GM19239 (cell line): ENCODE measurements at places on chromosomes 4 and X.

DNA sequence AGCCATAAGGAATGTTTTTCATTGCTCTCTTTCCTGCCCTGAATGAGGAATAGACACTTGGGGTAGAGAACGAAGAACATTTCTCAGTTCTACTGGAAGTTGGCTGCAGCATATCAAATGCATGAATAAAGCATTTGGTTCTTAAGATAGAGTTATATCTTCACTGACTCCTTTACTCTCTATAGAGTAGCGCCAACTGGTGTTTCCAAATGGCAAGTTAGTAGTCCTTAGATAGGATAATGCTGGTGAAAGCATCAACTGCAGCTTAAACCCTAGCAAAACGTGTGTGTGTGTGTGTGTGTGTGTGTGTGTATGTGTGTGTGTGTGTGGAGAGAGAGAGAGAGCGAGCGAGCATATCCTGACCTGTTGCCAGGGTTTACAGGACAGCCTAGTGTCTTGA is 62.2 kb upstream of the FRMPD4 start:
- no peak for DNase-seq

DNA sequence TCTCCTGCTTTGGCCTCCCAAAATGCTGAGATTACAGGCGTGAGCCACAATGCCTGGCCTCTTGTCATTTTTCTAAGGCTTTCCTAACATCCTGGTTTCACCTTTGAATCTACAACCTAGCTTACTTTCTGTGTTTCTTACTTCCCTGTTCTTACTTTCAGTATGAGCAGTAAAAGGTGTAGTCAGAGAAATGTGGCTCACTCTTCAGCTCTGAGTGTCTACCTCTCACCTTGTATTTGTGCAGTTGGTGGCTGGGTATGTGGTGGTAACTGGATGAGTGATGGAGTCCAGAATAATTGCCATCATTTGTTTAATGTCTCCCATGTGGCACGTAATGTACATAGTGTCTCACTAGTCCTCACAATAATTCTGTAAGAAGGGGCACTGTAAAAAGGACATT is 19.1 kb upstream of the CXCL11 start:
- DNase-seq, result peak; percentile 47

DNA sequence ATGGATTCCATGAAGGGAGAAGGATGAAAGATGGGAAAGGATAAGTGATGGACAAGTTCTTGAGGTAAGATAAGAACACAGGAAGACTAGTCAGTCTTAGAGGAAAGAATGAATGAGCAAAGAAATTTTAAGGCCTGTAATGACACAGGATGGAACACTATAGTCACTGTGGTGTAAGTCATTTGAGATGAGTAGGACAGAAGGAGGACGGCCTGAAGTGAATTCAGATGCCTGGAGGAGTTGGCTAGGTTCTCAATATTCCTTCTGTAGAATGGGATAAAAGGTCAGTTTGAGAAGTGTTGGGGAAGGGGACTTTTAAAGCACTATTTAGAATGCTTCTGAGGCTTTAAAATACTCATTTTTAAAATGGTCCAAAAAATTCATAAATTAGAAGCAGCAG is 3.9 kb downstream of the MSMO1 start:
- no peak for DNase-seq

DNA sequence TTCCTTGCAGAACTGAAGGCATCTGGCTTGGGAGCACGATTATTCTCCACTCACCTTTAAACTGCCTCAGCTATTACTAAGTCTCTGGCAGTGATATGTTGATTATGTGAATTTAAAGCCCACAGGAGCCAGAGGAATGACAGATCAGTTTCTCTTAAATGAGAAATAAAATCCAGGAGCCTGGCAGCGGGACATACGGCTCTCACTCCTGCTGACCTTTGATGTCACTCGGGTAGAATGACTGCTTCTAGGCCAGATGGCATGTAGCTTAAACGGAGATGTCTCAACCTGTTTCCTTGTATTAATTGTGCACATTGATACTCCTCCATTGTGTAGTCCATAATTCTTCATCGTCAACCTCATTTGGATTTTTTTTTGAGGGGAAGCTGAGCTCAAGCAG is 4.0 kb upstream of the CBLL2 start:
- no peak for DNase-seq

GRCh38 chr4:75107755-75108612 is 175.1 kb downstream of the PARM1 start:
- DNase-seq, result no peak

DNA sequence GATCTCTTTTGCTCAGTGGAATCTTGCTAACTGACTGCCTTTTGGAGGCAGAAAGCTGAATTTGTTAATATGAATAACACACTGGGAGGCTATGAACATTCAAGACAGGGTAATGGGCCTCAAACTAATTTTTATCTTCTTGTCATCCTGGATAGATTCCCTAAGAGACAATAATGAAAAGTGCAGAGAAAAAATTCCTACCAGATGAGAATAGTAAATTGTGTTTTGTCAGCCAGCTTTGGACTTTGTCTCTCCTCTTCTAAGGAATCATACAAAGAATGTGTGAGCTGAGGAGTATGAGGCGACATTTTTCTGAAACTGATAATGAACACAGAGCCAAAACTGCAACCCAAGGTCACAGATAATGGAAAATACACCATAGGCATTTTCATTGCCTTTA is 649.3 kb downstream of the IQCM start:
- DNase-seq, result no peak

GRCh38 chr4:188297873-188298272 is 158.6 kb downstream of the TRIML1 start:
- no peak for DNase-seq

- DNase-seq, result no peak
Observed at GRCh38 chr4:33060674-33061542, 2340.7 kb downstream of the PCDH7 start.

- DNase-seq, result no peak
Observed at GRCh38 chrX:78650906-78651437, 8.2 kb downstream of the RTL3 start.

DNA sequence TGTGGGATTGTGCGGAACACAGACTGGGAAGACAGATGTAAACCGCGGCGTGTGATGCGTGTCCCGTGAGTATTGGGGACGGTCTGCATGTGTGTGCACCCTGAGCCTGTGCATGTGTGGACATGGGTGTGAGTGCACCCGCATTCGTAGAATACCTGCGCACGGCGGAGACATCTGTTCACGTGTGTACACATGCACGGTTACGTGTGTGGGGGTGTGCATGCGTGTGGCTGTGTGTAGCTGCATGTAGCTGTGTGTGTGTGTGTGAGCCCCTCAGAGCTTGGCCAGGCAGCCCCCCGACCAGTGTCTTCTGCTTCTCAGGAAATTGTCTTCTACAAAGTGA is 19.6 kb downstream of the ATP5ME start:
- DNase-seq, result no peak

DNA sequence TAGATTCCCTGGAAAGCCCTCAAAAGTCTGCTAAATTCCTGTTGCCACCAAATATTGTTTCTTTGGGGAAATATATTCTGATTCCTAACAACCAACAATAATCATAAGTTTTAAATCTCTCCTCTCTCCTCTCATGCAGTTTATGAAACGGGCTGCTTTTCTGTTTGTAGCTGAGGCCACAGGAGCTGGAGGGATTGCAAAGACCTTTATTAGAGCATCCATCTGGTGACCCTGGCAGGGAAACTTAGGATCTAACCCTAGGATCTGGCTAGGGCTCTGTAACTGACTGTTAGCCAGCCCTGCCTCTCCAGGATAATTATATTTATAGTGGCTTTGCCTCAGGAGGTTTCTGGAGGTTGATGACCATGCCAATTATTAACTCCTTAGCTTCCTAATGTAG is 56.9 kb downstream of the SMAD1 start:
- no peak for DNase-seq

GRCh38 chrX:119501511-119502148 is 33.4 kb downstream of the SLC25A5 start:
- no peak for DNase-seq

DNA sequence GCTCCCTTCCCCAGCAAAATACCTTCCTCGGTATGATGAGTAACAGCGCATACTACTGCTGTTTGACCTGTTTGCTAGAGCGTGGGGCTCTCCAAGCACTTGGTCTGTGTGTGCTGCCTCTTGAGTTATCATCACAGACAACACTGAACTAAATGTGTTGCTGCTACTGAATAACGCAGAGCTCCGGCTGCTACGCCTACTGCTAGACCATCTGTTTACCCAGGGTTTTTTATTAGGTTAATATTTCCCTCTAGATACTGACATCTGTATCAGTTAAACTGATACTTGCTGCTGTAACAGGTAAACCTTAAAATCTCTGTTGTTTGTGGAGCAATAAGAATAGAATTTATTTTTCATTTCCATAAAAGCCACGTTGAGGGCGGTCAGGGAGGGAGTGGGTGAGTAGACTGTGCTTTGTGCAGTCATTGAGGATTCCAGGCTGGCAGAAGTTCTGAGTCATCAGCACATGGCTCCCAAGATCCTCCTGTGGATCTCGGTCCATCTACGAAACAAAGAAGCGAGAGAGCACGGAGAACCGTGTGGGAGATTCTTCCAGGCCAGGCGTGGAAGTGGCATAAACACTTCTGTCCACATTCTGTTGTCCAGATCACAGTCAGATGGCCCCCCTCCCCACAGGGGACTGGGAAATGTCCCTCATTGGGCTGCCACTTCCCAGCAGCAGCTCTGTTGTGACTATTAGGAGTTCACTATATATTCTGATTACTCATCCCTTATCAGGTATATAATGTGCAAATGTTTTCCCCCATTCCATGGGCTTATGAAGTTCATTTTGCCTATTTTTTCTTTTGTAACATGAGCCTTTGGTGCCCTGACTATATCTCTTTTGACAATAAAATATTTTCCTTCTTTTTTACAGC is 14.1 kb downstream of the GRK4 start:
- DNase-seq, result no peak

GRCh38 chr4:51842167-51842553 is 793 bp upstream of the DCUN1D4 start:
- no peak for DNase-seq

DNA sequence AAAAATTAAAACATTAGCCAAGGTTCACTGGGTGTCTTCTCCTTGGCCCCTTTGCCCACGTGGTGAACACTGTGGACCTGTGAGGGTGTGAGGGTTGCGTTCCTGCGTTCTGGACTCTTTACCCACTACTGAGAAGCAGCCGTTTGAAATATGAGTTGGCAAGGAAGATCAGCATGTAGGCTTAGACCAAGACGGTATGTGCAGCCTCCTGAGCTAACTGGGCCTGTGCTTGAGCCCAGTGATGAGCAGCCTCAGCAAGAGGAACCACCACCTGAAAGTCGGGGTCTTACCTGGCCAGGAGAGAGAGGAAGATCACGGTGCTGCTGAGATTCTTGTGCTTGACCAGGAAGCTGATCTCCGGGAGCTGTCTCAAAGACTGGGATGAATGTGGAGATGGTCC is 19.5 kb downstream of the RGS12 start:
- DNase-seq, result no peak

DNA sequence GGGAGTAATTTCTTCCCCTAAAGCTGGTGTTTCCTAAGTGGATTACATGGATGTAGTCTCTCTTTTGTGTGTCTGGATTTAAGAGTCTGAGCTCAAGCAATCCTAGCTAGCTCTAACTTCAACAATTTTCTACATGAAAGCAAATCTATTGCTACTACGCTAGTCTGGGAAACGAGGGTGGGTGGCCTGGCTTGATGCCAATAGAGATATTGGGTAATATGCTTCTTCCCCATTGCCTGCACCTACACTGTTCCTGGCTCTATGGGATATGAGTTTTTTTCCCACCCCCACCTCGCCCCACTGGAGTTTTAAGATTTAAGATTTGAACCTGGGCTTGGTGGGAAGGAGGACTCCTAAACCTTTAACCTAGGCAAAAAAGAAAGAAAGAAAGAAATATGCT is 158.8 kb downstream of the RBM46 start:
- no peak for DNase-seq

GRCh38 chrX:72276478-72276953 is 532 bp downstream of the RPS4X start:
- no peak for DNase-seq

- DNase-seq, result no peak
Observed at GRCh38 chrX:93660575-93660974, 12.8 kb downstream of the NAP1L3 start.

GRCh38 chrX:73850124-73851013 is 287.4 kb downstream of the CHIC1 start:
- no peak for DNase-seq

- DNase-seq, result no peak
Observed at GRCh38 chrX:714131-714530, 83.5 kb downstream of the SHOX start.

- DNase-seq, result no peak
Observed at GRCh38 chr4:3337811-3338210, 45.0 kb downstream of the RGS12 start.

DNA sequence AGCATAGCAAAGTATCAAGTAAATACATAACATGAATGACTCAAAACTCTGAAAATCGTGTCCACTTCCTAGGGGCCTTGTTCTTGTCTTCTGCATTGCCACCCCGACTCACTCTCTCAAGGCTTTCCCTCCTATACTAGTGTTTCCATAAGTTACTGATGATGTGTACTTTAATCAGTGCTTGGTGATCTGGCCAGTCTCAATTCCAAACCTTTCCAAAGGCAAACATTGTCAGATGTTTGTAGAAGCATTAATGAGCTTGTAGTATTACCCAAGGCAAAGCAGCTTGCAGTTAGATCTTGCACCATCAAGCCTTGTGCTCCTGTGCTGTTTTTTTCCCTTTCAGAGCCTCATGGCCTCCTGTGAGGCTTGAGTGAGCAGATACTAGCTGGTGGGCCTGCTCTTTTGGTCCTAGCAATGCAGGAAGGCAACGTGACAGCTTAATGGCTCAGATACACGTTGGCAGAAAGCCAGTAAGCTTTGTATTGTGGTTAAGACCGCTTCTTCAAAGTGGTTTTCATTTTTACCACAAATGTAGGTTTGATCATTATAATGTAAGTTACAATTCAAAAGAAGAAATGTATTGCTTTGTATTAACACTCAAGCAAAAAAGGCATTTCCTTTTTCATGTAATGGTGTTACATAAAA is 51.8 kb downstream of the RBPJ start:
- peak; percentile 18 for DNase-seq

DNA sequence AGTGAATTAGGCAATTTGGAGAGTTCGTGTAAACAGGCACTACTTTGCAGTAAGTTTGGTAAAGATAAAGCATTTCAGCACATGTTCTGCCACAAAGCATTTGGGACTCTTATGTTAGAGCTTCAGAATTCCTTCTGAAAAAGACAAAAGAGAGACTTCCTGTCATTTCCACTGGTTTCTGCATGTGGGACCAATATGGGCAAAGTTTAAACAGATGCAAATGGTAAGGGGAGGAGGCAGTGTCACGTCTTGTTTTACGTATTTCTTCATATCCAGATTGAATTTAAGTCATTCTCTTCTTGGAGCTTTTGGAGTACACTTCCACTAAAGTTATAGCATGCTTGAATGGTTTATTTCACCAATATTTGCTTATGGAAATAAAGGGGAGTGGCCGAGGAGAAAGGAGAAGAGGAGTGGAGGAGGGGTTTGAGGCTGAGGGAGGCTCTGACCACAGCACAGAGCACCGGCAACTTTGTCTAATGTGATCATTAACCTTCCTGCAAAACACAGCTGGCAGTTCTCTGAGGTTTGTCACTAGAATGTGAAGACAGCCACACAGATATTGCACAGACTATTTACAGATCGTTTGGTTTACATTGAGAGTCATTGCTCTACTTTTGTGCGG is at the start of gene APELA:
Gene APELA (plus strand): TSS at position 479 of the 625 bp plus-strand sequence. CDS start 154 bp downstream, outside the sequence.
- peak; percentile 43 for DNase-seq

GRCh38 chrX:96846841-96847240 is 36.9 kb upstream of the RPA4 start:
- no peak for DNase-seq

- DNase-seq, result no peak
Observed at GRCh38 chr4:141416219-141416618, 195.5 kb downstream of the ZNF330 start.
